ENCODE measurements at places on chromosomes 6 and 20.

DNA sequence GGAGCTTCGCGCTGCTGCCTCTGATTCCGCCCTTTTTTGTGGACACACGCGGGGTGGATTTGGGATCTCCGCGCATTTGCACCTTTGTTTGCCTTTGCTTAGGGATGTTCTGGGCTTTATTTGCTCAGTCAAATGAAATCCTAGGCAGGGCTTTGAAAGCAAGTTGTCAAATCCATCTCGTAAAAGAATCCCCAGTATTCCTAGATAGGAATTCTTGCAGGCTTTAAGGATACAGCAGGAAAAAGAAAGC lies 453 bp downstream of the CEP57L1 start:
- no peak for DNase-seq

- DNase-seq, result no peak
Measured at GRCh38 chr6:7805078-7805849, 79.4 kb downstream of the BMP6 start.

GRCh38 chr6:5981126-5982026 lies 25.3 kb downstream of the NRN1 start:
- no peak for DNase-seq

GRCh38 chr6:163398815-163399214 lies 15.7 kb upstream of the QKI start:
- DNase-seq, result no peak

GRCh38 chr20:35333606-35334005 lies 41.4 kb upstream of the FAM83C start:
- no peak for DNase-seq

GRCh38 chr20:59026904-59027740 lies 5.0 kb downstream of the ATP5F1E start:
- no peak for DNase-seq

GRCh38 chr6:121868206-121868605 lies 432.8 kb downstream of the GJA1 start:
- DNase-seq, result no peak

DNA sequence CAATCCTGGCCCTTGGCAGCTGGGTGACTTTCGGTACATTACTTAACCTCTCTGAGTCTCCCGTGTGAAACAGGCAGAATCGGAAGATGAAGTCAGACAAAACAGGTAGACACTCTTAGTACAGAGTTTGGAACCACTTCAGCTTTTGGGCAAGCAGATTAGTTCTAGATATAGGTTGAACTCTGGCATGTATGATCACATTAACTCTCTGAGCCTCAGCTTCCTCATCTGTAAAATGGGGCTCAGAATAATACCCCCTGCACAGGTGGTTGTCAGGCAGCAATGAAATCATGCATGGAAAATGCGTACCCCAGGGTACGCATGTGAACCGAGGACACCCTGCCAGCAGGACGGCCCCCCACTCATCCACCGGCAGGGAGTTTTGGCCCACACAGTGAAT lies 87.7 kb downstream of the KCNB1 start:
- no peak for DNase-seq

GRCh38 chr6:106247733-106248132 lies 77.8 kb downstream of the ATG5 start:
- DNase-seq, result no peak

DNA sequence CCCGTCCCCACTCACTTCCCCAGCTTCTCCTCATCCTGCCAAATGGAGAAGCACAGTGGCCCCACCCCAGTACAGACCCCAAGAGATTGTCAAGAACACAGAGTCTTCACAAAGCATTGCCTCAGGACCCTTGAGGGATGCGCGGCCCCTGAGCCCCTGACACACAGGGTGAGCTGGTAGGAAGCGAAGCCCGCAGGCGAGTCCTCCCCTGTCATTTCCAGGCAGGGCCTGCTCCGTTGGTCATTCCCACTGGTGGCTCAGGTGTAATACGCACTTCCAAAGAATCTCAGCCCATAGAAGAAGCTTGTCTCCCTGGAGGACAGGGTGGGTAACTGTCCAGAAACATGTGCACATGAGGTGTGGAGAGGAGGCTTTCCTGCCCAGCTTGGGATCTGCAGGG lies 404.2 kb downstream of the THBS2 start:
- no peak for DNase-seq

DNA sequence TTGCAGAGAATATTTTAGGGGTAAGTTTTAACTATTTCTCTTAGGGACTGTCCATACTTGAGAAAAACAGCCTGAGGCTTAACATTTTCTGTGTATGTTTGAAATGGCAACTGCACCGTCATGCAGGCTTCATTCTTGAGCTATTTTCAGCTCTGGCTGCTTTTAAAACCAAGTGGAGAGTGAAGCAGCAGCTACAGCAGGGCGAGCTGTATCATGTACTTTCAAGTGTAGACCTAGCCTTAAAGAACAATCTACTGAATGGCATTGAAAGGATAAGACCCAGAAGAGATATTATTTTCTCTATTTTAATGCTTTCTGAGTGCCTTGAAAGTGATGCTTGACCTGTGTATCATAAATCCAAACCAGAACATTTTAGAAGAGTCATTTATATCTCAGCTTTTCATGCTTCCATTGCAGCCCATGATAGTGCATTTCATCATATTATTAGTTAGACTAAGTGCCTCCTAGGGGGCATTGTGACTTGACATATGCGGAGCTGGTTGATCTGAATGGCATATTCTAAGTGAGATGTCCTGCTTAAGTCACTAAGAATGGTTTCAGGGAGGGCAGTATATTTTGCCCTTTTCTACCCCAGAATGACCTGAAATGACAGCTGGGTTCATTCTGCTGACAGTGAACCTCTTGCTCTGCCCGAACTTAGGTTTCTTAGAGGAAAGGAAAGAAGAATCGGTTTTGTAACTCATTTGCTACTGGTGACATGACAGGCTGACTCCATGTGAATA lies 85.3 kb downstream of the NKAIN2 start:
- DNase-seq, result no peak

- DNase-seq, result no peak
Measured at GRCh38 chr20:47985092-47985850, 200.0 kb upstream of the SULF2 start.

DNA sequence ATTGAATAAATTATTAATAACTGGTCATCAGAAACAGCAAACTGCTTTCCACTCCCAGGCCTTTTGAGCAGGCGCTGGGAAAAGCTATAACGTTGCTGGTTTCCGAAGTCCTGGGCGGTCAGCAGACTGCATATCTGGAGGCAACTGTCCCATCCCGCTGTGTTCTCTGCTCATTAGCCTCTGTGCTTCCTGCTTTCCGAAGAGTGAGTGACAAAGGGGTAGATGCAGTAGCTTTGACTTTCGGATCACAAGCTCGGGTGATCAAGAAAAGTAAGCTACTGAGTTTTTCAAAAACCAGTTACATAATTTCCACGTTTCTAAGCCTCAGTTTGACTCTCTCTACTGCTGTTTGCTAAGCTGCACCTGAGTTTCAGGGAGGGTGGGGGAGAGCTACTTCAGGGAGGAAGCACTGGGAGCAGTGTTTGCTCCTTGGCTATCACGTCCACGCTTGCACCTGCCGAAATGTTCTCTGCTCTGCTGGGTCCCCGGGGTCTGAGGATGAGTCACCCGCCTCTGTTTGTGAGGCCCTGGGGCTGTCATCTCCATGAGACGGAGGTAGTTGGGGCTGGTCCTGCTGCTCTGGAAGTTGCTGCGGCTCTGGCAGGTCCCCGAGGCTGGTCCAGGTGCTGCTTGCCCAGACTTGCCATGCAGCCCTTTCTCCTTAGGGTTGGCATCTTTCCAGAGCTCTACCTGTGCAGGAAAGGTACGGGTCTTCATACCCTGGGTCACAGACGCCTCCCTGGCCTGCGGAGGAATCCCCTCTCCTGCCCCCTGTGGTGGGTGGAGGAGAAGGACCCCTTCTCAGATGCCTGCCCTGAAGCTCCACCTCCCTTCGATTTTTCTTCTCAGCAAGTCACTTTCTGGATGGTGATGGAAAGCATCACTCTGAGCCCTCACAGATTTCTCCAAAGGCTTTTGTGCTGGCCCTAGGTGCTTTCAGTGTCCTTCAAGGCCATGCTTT lies 220.0 kb downstream of the QKI start:
- DNase-seq, result no peak

- no peak for DNase-seq
Measured at GRCh38 chr6:452301-453067, 60.9 kb downstream of the IRF4 start.

All from GM19239 (cell line).